Ascending aorta (tissue), 2 donors: ENCODE measurements at places on chromosomes 4 and X.

DNA sequence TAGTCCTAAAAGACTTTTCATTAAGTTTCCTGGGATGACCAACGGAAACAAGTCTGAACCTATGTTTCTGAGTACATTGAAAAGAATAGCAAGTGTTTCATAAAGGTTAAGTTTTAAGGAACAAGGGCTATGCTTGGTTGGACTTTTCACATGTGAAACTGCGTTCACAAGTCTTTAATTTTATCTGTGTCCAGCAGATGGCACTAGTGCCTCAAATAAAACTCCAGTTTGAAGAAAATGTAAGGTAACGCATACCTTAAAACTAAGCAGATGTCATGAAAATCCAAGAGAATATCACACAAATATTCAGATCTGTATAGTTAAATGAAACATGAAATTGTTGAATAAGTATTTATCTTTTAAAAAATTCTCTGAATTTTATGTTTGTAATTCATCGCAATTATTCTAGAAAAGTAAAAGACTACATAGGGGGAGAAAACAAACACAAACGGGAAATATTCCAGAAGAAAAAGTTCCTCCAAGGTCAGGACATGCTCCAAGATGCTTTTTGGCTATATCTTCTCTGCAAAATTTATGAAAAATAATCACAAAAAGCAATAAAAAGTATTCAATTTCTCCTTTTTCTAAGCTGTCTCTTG lies 89.6 kb upstream of the MAD2L1 start:
- DNase-seq = no peak

GRCh38 chr4:145883101-145883694 lies 55.4 kb downstream of the ZNF827 start:
- no peak for DNase-seq

DNA sequence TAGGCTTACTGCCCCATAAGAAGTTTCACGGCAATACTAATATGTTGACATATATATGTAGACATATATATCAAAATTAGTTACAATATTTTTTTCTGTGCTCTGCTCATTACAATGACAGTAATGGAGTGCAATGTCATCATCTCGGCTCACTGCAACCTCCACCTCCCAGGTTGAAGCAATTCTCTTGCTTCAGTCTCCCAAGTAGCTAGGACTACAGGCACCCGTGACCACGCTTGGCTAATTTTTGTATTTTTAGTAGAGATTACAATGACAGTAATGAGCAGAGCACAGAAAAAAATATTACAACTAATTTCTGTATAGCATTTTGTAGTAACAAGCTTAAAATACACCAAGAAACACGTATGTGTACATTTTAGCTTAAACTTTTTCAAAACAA lies 7.6 kb downstream of the EIF4E start:
- no peak for DNase-seq

DNA sequence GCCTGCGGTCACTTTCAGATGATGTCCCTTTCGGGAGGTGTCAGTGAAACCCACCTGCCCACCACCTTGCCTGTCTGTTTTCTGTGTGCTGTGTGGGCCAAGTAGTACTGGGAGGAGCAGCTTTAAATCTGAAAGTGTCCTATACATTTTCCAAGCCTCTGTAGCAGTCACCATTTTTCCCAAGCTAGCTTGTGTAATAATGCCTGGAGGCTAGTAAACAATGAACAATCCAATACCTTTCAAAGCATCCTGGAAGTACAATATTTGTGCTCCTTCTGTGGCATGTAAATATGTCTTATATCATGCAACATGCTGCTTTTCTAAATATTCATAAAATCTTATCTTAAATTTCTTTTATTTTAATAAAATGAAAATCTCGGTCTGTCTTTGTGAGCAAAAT lies 111.6 kb upstream of the C1GALT1C1 start:
- DNase-seq = no peak

DNA sequence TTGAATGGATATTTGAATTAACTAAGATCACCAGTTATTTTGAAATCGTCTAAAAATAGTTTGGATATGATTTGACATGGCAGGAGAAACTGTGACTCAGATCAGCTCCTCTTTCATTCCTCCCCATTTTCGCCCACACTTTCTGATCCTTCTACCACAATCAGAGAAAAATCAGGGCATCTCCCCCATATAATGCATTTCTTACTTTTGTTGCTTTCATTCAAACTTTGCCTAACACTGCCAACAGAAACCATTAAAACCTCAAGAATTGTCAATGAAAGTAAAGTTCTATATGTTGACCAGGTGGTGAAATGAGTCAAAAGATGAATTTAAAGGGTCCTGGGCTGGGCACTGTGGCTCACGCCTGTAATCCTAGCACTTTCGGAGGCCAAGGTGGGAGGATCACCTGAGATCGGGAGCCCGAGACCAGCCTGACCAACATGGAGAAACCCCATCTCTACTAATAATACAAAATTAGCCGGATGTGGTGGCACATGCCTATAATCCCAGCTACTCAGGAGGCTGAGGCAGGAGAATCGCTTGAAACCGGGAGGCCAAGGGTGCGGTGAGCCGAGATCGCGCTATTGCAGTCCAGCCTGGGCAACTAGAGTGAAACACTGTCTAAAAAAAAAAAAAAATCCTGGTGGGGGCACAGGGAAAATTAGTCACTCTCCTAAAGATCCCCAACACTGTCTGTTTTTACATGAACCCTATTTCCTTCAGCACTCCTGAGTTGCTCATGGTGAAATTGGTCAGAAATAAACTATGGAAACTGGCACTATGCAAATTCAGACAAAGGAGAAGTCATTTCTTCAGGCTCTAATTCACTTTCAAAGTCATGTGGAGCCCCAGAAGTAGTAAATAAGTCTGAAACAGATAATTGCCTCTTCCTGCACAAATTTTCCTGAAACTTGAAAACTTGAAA lies 122.8 kb upstream of the NOCT start:
- no peak for DNase-seq

DNA sequence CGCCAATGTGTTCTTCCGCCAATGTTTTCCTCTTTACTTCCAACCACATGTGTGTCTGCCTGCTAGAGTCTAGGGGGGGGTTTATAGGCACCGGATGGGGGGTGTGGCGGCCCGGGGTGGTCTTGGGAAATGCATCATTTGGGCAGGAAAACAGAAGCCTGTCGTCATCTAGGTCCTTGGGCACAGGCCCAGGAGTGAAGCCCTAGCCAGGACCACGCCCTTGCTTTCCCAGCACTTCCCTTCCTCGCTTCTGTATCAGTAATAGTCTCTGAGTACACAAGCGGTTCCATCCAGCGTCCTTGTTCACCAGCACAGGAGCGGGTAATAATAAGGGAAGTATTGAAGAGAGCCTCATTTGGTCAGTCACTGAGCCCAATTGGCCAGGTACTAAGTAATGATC lies 74.5 kb downstream of the QDPR start:
- no peak for DNase-seq

DNA sequence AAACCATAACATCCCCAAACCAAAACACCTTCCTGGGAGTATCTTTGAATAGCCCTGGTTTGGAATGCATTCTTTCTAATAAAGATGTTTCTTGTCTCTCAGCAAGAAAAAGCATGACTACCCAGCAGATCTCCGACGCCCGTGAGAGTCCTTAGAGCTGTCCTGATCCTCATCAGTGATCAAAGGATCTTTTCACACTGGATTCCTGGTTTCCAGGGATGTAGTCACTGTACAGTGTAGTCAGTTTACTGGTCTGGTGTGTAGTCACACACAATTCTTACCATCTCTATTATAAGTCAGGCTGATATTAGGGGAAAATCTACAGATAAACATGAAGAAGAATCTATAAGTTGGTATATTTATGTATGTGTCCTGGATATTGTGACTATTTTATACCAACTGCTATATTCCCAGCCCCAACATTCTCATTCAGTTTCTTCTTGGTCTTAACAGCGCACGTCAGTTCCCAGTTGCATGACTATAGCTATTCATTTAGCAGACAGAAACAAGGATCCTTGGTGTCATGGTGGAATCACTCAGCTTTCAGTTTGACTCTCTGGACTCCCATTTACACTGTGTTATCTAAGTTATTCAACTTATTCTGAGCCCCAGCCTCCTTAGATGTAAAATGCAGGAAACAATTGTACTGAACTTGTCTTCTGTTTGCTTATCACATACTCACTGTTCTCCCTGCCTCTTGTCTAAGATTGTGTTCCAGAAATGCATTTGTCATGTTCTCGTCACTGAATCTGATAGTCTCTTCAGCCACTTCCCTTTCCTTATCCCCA lies 68.3 kb downstream of the SLIT2 start:
- no peak for DNase-seq
